ENCODE measurements at places on chromosomes 5 and 9. TPM values are rescaled to one million over a fixed set of nuclear protein-coding genes. Genes with fewer than 3 reads are reported as not detected.

Gene ANXA1
- total RNA-seq: 1,273 TPM

Gene SNX24
- 5.8 TPM for total RNA-seq

Gene ASPN
- not detected for total RNA-seq

Gene CNTNAP3
- 18.5 TPM for total RNA-seq

Gene PRR16
- not detected for total RNA-seq

Gene SMIM33
- total RNA-seq: not detected

Gene ELAVL2
- 1.3 TPM for total RNA-seq

Gene ZNF462
- 6.8 TPM for total RNA-seq

Gene SPINK7
- total RNA-seq: not detected

Gene DND1
- total RNA-seq: 0.49 TPM

Measured in bladder microvascular endothelial cell (primary cell).